T-helper 17 cell (primary cell): ENCODE measurements at places on chromosomes 7 and 10. TPM values are rescaled to one million over a fixed set of nuclear protein-coding genes. Genes with fewer than 3 reads are reported as not detected.
A peak's percentile ranks its signal among the peaks of the same experiment; 100 is the strongest.

Gene UNCX
- total RNA-seq = not detected

Gene CPA2
- not detected for total RNA-seq

Gene AP4M1
- total RNA-seq = 8.6 TPM

Gene MACC1
- 0.42 TPM for total RNA-seq

Gene FGF8
- total RNA-seq = not detected

Gene TMEM213
- not detected for total RNA-seq

DNA sequence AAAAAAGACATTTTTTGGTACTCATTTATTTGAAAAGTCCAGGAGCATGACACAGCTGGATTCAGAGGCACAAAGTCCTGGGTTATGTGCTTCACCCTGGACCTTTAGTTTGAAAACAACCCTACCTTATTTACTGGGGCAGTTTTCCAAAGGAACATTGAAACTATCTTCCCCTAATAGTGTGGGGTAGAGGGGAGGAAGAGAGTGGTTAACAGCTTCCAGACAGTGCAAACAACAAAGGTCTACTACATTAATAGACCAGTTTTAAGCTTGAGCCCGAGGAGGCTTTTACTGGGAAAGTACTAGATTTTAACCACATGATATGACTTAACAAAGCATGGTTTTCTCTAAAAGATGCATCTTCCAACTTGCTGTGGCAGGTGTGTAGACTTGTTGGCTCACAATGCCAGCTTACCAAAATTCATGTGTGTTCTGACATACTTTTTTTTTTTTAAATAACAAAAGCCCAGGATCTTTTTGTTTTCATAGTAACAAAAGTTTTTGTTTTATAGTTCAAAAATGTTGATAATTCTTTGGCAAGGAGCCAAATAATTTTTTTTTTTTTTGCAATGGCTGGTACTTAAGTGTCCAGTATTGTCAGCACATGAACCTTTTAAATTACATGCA is 1.8 kb downstream of the GSTO1 start:
- peaks cover 13% of the 10 kb centered on the region for H3K36me3 ChIP-seq
- peak overlapping the region; percentile 97 for H3K4me3 ChIP-seq
- peak overlapping the region; percentile 95 for H3K27ac ChIP-seq
- no peak for DNase-seq
- H3K4me1 ChIP-seq = peaks cover 55% of the 10 kb centered on the region

DNA sequence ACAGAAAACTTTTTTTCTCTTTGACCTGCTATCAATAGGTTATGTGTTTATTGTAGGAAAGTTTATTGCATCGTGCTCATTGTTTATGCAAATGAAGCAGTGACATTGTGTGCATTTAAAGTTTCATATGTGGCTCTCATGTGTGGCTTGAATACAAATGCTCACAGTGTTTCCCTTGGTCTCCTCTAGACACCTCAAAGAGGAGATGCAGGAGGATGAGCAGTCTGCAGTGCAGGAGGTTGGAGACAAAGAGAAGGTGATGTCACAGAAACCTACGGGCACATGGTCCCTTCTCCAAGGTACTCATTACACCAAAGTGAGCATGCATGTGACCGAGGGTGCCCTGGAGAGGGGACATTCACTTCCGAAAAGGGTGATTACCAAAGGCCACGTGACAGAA is 430.2 kb downstream of the INHBA start:
- H3K4me1 ChIP-seq = no peaks in the 10 kb centered on the region
- no peak overlapping the region for H3K4me3 ChIP-seq
- no peak for DNase-seq
- no peak overlapping the region for H3K27ac ChIP-seq

DNA sequence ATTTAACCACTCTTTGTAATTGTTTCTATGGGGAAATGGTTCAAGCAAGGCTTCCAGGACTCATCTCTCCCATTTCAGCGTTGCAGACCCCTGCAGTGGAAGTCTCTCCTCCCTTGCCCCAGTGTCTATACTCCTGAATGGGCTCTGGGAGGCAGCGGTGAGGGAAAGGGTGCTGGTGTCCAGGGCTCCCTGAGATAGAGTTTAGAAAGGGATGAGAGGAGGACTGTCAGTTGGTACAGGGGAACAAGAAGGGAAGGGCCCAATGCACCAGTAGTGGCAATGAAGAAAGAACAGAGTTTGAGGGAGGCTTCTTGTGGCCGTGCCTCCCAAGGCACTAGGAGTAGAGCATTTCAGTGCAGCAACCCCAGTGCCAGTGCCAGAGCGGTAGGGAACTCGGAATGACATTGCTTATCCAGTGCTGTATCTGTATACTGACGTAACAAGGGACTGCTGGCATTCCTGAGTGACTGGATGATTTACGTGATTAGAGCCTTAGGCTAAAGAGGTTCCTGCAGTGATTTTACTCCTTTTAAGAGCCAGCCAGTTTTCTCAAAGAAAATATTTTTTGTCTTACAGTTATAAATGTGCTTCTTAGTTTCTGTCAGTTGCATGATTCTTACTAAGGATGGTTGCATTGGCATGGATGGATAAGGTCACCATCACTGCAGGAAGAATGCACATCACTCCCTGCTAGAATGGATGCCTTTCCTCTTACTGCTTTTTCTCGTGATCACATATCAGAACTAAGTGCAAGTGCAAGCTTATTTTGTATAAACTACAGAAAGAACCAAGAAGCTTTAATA is 28.0 kb downstream of the PRPF18 start:
- no peak for DNase-seq
- peaks cover 5% of the 10 kb centered on the region for H3K4me1 ChIP-seq
- no peak overlapping the region for H3K4me3 ChIP-seq
- no peak overlapping the region for H3K27ac ChIP-seq
- peaks cover 21% of the 10 kb centered on the region for H3K36me3 ChIP-seq

DNA sequence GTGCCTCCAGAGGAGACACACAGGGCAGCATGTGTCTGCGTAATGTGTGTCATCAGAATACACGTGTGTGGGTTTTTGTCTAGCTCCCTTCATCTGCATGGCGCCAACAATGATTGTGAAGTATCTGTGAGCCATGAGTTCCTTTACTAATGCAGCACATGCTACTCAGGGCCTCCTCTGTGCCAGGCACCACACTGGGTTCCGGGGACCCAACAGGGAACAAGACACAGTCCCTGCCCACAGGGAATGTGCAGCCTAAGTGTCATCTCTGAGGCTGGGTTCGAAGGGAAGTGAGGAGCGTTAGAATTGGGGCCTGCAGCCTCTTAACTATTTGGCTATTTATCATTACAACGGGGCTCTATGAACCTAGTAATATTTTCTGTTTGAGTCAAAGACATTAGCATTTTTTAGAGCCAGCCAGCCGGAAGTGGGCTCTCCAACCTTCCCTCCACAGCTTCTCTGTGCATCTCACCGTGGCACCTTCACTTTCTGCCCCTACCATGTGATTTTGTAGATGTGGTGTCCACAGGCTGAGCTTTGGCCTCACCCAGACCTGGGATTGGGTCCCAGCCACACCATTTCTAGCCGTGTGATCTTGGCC is 43.9 kb upstream of the SRGN start:
- no peaks in the 10 kb centered on the region for H3K27me3 ChIP-seq
- H3K4me3 ChIP-seq = peak overlapping the region; percentile 80
- H3K27ac ChIP-seq = peak overlapping the region; percentile 97
- no peaks in the 10 kb centered on the region for H3K36me3 ChIP-seq
- DNase-seq = no peak

DNA sequence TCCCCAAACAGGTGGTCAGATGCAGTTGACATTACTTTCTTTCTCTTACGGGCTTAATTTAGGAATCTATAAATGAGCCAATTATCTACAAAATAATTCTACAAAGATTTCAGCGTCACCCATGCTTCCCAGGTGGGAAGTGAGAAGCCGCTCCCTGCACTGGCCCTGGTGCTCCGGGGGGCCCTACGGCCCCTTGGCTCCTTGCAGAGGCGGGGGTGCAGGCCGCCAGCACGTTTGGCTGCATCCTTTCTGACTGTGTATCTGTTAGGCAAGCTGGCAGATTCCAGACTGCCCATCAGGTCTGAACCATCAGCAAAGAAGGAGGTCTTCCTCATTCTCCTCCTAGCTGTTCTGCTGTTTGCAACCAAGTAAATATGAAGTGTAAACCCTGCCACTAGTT is 16.3 kb downstream of the VWC2 start:
- no peaks in the 10 kb centered on the region for H3K4me1 ChIP-seq
- no peaks in the 10 kb centered on the region for H3K27me3 ChIP-seq
- no peak overlapping the region for H3K27ac ChIP-seq

DNA sequence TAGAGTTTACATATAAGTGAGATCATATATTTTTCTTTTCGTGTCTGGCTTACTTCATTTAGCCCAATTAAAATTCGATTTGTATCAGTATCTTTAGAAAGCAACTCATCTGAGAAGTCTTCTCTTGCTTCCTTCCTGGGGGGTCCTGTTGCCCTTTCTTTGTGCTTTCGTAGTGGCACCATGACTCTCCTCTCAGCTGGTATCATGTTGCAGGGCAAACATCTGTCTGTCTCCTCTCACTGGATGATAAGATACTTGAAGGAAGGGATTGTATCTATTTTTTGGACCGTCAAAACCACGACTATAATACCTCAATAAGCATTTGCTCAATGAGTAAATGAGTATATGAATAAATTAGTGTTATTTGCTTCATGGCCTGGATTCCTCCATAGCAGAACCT is 382.5 kb upstream of the SORCS1 start:
- no peak overlapping the region for H3K27ac ChIP-seq
- H3K27me3 ChIP-seq = no peaks in the 10 kb centered on the region
- no peaks in the 10 kb centered on the region for H3K4me1 ChIP-seq
- no peaks in the 10 kb centered on the region for H3K36me3 ChIP-seq
- no peak overlapping the region for H3K4me3 ChIP-seq

DNA sequence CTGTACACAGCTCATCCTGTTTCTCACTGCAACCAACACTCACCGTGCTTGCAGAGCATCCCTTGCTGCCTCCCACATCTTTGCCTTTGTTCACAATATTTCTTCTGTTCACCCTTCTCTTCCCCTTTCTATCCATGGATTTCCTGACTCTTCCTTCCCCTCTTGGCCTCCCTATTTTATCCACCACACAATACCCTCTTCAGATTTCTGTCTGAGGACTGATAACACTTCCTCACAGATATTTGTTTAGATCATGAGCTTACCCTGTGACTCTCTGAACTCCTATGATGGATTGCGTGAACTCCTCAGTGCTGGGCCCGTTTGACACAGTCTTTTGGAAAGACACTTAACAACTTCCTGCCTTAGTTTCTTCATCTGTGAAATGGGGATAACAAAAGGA is 62.8 kb upstream of the GPR158 start:
- no peaks in the 10 kb centered on the region for H3K4me1 ChIP-seq
- no peak overlapping the region for H3K4me3 ChIP-seq
- peaks cover 3% of the 10 kb centered on the region for H3K36me3 ChIP-seq
- peaks cover 49% of the 10 kb centered on the region for H3K27me3 ChIP-seq

DNA sequence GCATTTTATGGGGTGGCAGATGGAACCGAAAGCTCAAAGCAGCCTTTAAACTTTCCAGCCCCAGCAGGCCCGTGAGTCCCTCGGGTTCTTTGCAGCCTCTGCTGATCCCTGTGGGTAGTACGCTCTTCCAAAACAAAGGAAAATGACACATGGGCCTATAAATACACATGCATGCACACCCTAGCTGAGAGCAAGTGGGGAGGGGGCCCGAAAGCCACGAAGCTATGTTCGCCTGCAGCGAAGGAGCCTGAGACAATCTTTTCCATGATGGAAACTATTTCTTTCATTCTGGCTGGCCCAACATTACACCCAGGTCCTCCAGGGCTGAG is 32.2 kb downstream of the CALML5 start:
- DNase-seq = no peak
- peaks cover 11% of the 10 kb centered on the region for H3K4me1 ChIP-seq
- no peak overlapping the region for H3K27ac ChIP-seq
- H3K36me3 ChIP-seq = peaks cover 4% of the 10 kb centered on the region
- no peak overlapping the region for H3K4me3 ChIP-seq

GRCh38 chr10:62647375-62648092 is 157.0 kb upstream of the ADO start:
- no peak overlapping the region for H3K27ac ChIP-seq
- no peak for DNase-seq
- H3K4me3 ChIP-seq = no peak overlapping the region

DNA sequence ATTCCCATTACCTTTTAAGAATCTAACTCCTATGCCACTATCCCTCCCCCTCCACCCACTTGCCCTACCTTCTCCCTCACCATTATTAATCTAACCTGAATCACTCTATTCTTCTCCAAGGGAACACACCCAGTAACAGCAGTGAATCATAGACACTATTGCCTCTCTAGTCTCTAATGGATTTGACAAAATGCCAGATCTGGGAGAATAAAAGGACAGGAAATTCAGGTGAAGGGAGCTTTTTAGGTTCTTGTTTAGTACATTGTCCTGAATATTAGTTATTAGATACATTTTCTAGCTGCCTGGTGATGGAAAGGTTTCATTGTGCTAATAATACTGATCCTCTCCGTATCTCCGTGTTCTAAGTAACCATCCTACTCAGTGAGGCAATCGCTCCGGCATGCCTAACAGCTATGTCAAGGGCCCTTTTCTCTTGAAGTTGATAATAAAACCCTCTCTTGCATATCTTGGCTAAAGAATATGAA is 4.1 kb upstream of the SFR1 start:
- H3K27me3 ChIP-seq = peaks cover 7% of the 10 kb centered on the region
- no peaks in the 10 kb centered on the region for H3K36me3 ChIP-seq
- H3K4me3 ChIP-seq = no peak overlapping the region

GRCh38 chr7:80918909-80919721 is at the start of gene SEMA3C:
SEMA3C (minus strand) TSS chr7:80919051; CDS start chr7:80916781, 2,270 bp downstream.
- H3K36me3 ChIP-seq = no peaks in the 10 kb centered on the region
- no peaks in the 10 kb centered on the region for H3K4me1 ChIP-seq
- no peak within 1 kb of the TSS for H3K27ac ChIP-seq
- no peak for DNase-seq
- no peak within 1 kb of the TSS for H3K4me3 ChIP-seq
- H3K27me3 ChIP-seq = peaks cover 26% of the 10 kb centered on the region
